ENCODE measurements at places on chromosomes 2 and 18. TPM values are rescaled to one million over a fixed set of nuclear protein-coding genes. Genes with fewer than 3 reads are reported as not detected.

GRCh38 chr2:236562434-236562833, 7.2 kb upstream of the ACKR3 start:
- peak; percentile 13 for DNase-seq

DNA sequence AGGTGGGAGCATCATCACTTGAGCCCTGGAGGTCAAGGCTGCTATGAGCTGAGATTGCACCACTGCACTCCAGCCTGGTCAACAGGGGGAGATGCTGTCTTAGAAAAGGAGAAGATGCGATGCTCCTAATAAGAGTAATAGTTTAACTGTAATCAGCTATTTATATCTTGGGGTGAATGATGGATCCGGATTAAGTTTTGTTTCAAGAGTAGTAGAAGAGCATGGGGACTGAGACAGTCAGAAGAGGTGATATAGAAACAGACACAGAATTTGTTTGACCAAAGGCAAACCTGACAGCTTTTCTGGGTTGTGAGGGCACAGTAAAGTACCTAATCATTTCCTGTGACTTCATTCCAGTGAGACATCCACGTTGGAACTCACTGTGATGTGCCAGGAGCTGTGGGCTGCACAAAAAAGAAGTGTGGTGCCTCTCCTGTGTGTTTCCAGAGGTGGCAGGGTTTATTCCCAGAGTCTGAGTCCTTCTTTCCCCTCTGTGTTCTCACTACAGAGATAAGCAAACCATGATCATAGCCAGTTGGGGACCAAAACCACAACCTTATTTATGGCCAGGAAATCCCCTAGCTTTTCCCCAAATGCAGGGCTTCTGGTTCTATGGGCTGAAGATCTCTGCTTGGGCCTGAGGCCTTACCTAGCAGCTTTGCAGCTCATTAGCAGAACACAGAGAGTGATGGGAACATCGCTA, 113.7 kb downstream of the XRCC5 start:
- peak; percentile 67 for DNase-seq

Gene OTOS
- total RNA-seq = not detected

GRCh38 chr18:31245820-31246219, 72.1 kb upstream of the DSG1 start:
- no peak for DNase-seq

DNA sequence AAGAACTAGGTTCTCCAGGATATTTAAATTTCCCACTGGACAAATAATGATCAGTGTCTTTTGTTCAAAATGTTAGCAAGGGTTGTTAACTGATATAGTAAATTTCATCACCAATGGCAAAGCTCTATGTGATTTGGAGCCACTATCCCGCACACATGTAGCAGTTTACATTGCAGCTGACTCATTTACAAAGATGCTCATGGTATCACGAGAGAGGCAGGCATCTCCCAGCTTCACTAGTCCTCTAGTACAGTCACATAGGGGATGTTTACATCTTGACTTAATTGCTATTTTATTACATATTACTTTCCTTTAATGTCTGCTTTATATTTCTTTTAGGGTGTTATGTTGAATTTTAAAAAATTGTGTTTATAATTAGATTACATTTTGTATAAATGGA, 30.7 kb downstream of the KCNE4 start:
- peak; percentile 87 for DNase-seq

Gene PNO1
- 14.7 TPM for total RNA-seq

Measured in IMR-90 (cell line).